ENCODE measurements at places on chromosomes 13 and 19. TPM values are rescaled to one million over a fixed set of nuclear protein-coding genes. Genes with fewer than 3 reads are reported as not detected.

DNA sequence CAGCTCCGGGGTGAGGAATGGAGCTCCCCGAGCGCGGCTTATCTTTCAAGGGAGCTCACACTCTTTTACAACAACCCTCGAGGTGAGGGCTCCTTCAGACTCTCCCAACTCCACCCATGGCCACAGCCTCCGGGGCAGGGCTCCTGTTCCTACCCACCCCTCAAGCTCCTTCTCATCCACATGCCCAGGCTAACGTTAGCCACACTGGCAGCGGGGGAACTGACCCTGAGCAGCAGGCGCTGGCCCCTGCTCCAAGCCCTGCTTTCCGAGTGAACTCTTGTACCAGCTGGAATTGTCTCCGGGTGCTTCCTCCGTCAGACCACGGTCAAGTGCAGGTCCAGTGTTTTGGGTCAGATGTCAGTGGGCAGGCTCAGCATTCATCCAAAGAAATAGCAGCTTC, 89.4 kb downstream of the ANKRD10 start:
- no peak for DNase-seq
- H3K4me1 ChIP-seq: no peaks in the 10 kb centered on the region
- no peaks in the 10 kb centered on the region for H3K36me3 ChIP-seq
- no peaks in the 10 kb centered on the region for H3K27me3 ChIP-seq

- no peak overlapping the region for H3K27ac ChIP-seq
- no peaks in the 10 kb centered on the region for H3K36me3 ChIP-seq
- H3K4me3 ChIP-seq: no peak overlapping the region
- no peaks in the 10 kb centered on the region for H3K27me3 ChIP-seq
- no peaks in the 10 kb centered on the region for H3K4me1 ChIP-seq
Measured at GRCh38 chr13:68304286-68304893, 1074.3 kb upstream of the PCDH9 start.

DNA sequence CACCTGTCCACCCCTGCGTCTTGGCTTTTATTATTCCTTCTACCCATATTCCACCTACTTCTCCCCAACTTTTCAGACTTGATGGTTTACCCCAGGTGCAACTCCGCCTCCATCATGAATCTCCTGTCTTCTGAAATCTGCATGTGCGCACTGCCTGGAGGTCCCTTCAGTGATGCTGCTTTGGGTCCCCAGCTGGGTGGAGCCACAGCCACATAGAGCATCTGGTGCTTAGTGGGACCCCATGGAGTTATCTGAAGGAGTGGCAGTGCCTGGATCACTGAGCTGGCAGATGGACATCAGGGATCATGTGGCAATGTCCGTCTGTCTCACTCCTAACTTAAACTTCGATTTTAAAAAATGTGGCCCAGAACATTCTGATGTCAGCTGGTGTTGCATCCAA, 13.5 kb downstream of the ZNF536 start:
- H3K36me3 ChIP-seq: no peaks in the 10 kb centered on the region
- no peak overlapping the region for H3K4me3 ChIP-seq
- H3K4me1 ChIP-seq: no peaks in the 10 kb centered on the region
- no peak overlapping the region for H3K27ac ChIP-seq
- DNase-seq: no peak

GRCh38 chr19:38523319-38523718, 89.8 kb downstream of the RYR1 start:
- H3K36me3 ChIP-seq: no peaks in the 10 kb centered on the region
- no peak overlapping the region for H3K4me3 ChIP-seq
- no peak for DNase-seq
- no peak overlapping the region for H3K27ac ChIP-seq

Gene HIPK4
- total RNA-seq: 0.27 TPM

Gene ZNF723
- 0.22 TPM for total RNA-seq

Gene ZNF578
- total RNA-seq: 2.7 TPM

Gene ZNF793
- 10.6 TPM for total RNA-seq
